Iris pigment epithelial cell (primary cell): ENCODE measurements at places on chromosomes 16 and 17.
A peak's percentile ranks its signal among the peaks of the same experiment; 100 is the strongest.

DNA sequence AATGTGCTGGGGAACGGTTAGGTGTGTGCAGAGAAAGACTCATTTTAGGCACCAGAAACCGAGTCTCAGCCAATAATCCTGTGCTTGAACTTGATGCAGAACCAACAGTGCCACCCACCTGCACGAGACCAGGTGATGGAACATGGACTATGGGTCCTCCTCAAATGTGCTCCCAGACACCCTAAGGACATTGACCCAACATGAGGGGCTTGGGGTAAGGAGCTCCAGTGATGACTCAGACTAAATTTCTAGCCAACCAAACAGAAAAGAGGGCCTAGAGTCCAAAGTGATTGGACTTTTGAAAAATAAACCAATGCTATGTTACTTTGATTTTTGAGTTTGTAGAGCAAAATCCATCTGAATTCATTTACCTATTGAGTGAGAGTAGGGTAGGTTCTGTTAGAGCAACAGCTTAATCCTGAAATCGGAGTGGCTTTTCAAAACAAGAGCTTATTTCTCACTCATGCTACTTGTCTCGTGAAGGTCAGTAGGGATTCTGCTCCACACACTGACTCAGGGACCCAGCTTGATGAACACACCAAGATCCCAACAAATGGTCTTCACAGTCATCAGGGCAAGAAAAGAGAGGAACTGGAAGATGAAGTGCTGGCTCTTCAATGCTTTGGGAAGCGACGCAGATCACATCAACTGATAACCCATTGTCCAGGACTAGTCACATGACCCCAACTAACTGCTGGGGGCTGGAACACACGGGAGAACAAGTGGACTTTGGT lies 21.8 kb downstream of the FAM20A start:
- no peak for DNase-seq

GRCh38 chr17:40340880-40341807 lies 23.4 kb downstream of the GJD3 start:
- DNase-seq: peak; percentile 79

- DNase-seq: peak; percentile 14
Observed at GRCh38 chr16:81752225-81752875, 26.7 kb upstream of the PLCG2 start.

DNA sequence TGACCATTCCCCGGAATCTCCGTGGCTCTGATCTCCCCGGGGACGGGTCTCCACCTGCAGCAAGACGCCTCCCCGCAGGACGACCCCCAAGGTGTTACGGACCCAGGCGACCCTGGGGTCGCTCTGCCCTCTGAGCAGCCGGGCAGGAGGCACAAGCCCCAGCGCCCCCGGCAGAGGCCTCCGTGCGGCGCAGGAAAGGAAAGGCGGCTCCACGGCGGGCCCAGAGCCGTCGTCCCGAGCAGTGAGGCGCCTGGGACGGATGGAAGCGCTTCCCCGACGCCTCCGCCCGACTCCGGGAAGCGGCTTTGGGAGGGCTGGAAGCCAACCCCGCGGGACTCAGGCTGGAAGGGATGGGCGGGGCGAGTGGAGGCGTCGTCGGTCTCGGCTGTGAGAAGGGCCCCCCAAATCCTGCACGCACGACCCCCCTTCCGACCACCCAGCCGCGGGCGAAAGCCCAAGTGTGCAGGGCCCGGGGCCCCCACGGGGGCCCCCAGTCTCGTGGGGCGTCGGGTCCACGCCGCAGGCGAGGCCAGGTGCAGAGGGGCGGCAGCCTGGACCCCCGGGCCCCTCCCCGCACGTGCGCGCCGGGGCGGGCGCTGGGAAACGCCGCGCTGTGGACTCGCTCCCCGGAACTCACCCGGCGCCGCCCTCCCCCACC lies 32.7 kb upstream of the RPH3AL start:
- no peak for DNase-seq

GRCh38 chr17:58414596-58414997 lies 2.7 kb downstream of the RNF43 start:
- DNase-seq: no peak

DNA sequence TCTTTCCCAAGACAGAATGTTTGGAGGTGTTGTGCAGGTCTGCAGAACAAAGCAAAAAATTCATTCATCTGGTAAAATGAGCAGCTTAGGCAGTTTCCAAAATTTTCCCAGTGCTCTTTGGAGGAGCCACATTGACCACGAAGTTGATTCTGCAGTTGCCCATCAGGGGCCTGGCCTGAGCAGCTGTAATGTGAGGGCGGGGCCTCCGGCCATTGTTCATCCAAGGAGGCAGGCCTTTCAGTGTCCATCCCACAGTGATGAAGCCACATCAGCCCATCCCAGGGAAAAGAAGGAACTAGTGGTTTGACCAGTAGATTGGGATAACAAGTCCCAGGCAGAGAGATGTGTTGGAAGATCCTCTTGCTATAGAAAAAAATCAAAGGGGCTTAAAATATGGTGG lies 10.1 kb downstream of the UBFD1 start:
- DNase-seq: no peak

GRCh38 chr17:82663381-82664275 lies 15.4 kb upstream of the WDR45B start:
- no peak for DNase-seq

DNA sequence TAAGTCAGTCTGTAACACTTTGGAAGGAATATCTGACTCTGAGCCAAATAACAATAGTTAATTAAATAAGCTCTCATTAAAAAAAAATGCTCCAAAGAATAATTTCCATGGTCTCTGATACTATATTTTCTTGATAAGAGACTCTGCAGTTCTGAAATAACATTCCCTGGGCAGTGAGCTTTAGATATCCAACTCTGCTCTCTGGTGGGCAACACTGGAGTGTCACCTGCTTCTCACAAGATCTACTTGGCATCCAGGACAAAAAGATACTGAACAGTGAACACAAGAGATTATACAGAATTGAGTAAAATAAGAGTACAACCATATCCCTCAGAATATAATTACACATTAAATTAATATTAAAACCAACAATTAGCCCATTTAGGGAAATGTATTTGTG lies 13.7 kb downstream of the BLMH start:
- peak; percentile 63 for DNase-seq

DNA sequence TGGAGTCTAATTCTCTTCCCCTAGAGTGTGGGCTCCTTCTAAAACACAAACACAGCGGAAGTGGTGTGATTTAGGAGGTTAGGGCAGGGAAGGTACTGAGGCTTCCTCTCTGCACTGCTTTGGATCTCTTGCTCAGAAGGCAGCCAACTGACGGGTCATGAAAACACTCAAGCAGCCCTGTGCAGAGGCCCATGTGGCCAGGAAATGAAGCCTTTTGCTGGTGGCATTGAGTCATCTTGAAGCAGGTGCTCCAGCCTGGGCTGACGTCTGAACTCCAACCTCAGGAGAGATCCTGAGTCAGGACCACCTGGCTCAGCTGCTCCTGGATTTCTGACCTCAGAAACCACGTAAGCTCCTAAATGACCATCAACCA lies 72.9 kb downstream of the MRM1 start:
- no peak for DNase-seq

- peak; percentile 85 for DNase-seq
Observed at GRCh38 chr16:29007730-29008593, 23.1 kb downstream of the LAT start.

DNA sequence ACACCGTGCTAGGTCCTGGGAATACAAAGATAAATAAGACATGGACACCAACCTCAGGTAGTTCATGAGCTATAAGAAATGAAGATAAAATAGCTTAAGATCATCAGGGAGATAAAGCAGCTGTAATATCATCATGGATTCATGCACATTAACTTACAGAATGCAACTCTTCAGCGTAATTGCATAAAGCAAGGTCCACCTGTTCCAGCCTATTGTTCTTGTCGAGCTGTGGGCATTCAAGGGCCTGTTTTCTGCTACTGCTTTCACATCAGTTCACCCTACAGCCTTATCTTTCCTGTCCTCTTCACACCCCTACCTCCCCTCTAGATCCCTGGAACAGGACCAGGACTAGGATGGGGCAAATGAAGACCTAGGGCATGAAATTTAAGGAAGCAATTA lies 133.9 kb downstream of the SPACA3 start:
- DNase-seq: no peak

GRCh38 chr16:20310421-20311395 lies 16.6 kb downstream of the GP2 start:
- no peak for DNase-seq

GRCh38 chr17:17907469-17907868 lies 64.7 kb downstream of the TOM1L2 start:
- no peak for DNase-seq

DNA sequence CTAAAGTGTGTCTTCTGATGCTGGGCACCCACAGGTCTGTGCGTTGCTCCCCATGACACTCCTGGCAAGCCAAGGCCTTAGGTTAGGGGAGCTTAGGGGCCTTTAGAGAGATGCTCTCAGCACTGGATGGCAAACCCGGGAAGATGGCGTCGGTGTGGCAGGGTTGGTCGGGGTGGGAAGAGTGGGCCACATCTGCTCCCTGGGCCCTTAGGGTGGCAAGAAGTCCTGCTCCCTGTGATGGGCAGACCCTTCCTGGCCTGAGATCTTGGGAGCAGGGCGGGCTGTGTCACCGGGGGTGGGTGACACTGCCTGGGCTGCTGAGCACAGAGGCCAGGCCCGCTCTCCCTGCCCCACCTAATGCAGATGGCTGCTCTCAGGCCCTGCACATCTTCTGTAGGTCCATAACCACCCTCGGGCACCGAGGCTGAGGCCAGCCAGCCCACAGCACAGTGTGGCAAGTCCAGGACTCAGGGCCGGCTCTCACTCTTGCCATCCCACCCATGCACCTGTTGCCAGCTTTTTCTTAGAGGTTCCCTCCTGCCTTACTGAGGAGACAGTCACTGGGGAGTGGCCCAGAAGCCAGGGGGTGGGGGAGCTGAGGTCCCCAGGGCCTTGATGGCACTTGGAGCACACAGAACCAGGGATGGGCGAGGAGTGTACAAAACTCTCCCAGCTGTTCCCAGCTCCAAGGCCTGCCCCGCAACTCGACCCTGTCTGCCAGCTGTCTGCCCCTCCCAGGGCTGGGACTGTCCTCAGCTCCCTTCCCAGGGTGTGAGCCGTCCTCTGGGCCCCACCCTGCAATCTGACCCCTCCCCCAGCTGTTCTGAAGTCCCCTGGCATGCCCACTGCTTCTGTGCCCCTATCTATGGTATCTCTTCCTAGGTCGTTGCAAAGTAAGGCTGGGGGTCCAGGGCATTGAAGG lies 4.4 kb upstream of the MTSS2 start:
- no peak for DNase-seq

DNA sequence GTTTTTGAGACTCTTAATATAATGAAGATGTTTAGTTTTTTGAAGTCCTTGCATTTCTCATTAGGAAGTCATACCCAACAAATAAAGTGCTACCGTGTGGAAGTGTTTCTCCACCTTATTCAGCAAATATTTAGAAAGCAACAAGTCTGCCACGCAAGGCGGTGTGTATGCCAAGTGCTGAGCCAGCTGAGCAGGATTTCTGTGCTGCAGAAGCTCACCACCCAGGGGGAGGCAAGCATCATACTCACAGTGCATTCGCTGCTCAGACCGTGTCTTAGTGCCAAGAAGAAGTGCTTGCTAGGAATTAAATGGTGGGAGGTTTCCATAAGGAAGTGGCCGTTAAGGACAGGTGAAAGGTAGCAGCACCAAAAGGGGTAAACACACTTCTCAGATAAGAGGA lies 111.2 kb downstream of the ARHGAP44 start:
- DNase-seq: no peak

GRCh38 chr16:24478401-24478800 lies 61.0 kb upstream of the RBBP6 start:
- DNase-seq: no peak

GRCh38 chr17:79826204-79826680 lies 13.0 kb downstream of the CBX4 start:
- peak; percentile 26 for DNase-seq

- DNase-seq: no peak
Observed at GRCh38 chr17:65530523-65531255, 30.8 kb downstream of the AXIN2 start.

- DNase-seq: peak; percentile 54
Observed at GRCh38 chr16:18969050-18969854, 14.5 kb upstream of the TMC7 start.
